ENCODE measurements at places on chromosomes 3 and 15. TPM values are rescaled to one million over a fixed set of nuclear protein-coding genes. Genes with fewer than 3 reads are reported as not detected.

DNA sequence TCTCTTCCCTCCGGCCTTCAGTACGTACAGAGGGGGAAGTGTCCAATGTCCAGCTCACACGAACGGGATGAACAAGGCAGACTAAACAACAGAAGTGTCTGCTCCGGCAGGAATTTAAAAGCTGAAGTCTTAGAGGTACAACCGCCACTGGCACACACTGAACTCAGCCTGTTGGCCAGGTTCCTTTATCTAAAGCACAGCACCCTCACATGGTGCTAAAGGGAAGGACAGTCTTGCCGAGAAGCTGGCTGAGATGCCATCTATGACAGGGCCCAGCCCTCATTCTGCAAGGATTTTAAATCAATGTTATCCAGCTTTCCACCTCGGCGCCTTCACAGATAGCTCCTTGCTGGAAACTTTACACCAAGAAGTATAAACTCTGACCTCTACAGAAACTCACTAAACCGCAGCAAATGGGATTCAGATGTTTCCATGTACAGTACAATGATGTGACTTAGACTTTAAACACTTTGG, 2.8 kb downstream of the ADAMTS17 start:
- H3K4me1 ChIP-seq: peaks cover 47% of the 10 kb centered on the region
- DNase-seq: peak; percentile 64
- no peaks in the 10 kb centered on the region for H3K36me3 ChIP-seq
- H3K27me3 ChIP-seq: no peaks in the 10 kb centered on the region

DNA sequence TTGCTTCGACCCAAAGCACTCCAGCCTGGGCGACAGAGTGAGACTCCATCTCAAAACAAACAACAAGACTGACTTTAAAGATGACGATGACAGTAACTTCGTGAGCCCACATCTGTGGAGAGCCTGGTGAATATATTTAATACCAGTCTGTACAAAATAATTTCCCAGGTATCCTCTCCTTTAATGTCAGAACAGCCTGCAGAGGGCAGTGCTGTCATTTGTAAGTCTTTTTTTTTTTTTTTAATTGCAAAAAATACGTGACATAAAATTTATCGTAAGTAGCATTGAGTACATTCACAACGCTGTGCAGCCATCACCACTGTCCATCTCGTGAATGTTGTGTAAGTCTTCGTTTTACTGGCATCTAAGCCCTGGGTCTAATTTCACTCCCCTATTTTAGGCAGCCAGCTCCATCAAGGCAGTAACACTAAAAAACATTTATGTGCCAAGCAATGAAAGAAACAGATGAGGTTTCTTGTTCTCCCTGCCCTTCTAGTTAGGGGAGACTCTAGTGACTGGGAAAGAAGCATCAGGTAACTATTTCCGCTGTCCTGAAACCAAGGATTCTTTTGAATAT, 1.4 kb downstream of the HTD2 start:
- peak overlapping the region; percentile 81 for H3K4me3 ChIP-seq
- peaks cover 39% of the 10 kb centered on the region for H3K36me3 ChIP-seq
- no peaks in the 10 kb centered on the region for H3K27me3 ChIP-seq
- H3K4me1 ChIP-seq: peaks cover 31% of the 10 kb centered on the region
- peak; percentile 5 for DNase-seq
- H3K27ac ChIP-seq: no peak overlapping the region

DNA sequence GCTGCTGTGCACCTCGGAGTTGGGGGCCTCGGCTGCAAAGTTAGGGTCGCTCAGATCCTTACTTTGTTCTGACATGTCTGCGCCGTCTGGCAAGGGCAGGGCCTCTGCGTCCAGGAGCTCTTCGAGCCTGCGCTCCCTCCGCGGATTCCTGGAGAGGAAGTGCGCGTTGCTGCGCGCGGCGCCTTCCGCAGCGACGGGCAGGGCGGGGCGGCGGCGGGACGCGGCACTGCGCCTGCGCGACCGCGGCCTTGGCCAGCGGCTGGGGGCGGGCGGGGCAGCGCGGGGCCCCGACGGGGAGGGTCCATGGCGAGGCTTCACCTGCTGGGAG, at the start of gene NDN:
NDN (minus strand) TSS at position 163 of the 328 bp plus-strand sequence; CDS start at position 75, 88 bp downstream.
- H3K4me1 ChIP-seq: no peaks in the 10 kb centered on the region
- peak; percentile 2 for DNase-seq
- H3K36me3 ChIP-seq: no peaks in the 10 kb centered on the region
- H3K27ac ChIP-seq: no peak within 1 kb of the TSS

GRCh38 chr3:177642804-177643125, 445.5 kb upstream of the TBL1XR1 start:
- no peak overlapping the region for H3K4me3 ChIP-seq
- peaks cover 53% of the 10 kb centered on the region for H3K4me1 ChIP-seq
- H3K27me3 ChIP-seq: no peaks in the 10 kb centered on the region
- no peak for DNase-seq
- H3K36me3 ChIP-seq: no peaks in the 10 kb centered on the region

The IQCF5 gene
- total RNA-seq: not detected

- no peak for DNase-seq
- H3K4me1 ChIP-seq: peaks cover 21% of the 10 kb centered on the region
- H3K36me3 ChIP-seq: no peaks in the 10 kb centered on the region
- no peaks in the 10 kb centered on the region for H3K27me3 ChIP-seq
- no peak overlapping the region for H3K4me3 ChIP-seq
- H3K27ac ChIP-seq: no peak overlapping the region
Measured at GRCh38 chr3:31543375-31543774, 10.7 kb downstream of the STT3B start.

- H3K27me3 ChIP-seq: no peaks in the 10 kb centered on the region
- H3K27ac ChIP-seq: no peak overlapping the region
- no peaks in the 10 kb centered on the region for H3K36me3 ChIP-seq
- H3K4me1 ChIP-seq: no peaks in the 10 kb centered on the region
- no peak for DNase-seq
Measured at GRCh38 chr15:71328453-71328852, 213.2 kb downstream of the THSD4 start.

The CHRNA5 gene
- total RNA-seq: 0.25 TPM

The SUMF1 gene
- total RNA-seq: 8.1 TPM

The FHIT gene
- 90.6 TPM for total RNA-seq

DNA sequence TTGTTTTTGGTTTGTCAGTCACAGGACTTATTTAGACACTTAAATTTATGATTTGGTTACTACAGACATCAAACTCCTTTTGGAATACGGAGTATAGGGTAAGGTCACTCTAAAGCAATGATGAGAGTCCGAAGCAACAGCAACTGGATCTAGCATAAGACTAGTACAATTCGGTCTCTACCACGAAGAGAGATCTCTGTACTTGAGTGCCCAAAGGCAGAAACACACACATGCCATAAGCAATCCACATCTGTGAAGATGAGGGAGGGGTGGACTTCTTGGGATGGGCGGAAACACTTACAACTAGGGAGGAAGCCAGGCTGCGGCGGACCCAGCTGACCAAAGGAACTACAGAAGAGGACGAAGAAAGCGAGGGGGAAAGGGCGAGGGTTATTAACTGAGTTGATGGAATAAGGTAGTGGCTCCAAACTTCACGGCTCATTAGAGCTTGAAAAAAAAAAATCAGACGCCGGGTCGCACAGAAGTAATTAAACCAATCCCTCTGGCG, 595 bp downstream of the DPH6 start:
- peak; percentile 0 for DNase-seq
- no peaks in the 10 kb centered on the region for H3K36me3 ChIP-seq
- H3K27ac ChIP-seq: peak overlapping the region; percentile 79
- H3K4me3 ChIP-seq: peak overlapping the region; percentile 78

The CD47 gene
- 170 TPM for total RNA-seq

DNA sequence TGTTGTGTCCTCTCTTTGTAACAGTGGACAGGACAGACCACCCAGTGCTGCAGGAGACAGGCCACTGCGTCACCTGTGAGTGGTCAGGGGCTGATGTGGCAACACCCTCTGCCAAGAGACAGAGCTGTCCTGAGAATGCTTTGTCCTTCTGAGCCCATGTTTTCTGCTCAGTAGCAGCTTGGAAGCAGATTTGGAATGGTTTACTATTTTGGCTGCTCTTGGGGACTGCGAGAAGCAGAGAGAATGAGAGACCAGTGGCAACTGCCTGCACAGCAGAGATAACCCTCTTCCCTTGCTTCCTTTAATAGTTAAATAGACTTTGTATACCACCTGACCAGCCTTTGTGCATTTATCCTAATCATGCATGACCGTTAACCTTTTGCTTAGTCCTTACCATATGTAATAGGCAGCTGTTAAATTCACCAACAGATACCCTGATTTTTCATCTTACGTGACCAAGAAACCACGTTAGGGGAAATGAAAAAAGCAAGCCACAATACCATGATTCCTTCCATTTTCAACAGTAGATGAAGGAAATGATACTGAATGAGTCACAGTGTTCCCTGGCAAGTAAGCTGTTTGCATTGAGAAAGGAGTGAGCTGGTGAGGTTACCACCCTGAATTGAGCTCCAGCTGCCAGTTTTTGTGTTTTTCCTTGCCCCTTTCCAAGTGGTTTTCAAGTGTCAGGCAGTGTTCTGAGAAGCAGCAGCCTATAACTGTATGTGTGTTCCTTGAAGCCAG, 35.5 kb downstream of the B3GALNT1 start:
- H3K36me3 ChIP-seq: no peaks in the 10 kb centered on the region
- no peaks in the 10 kb centered on the region for H3K27me3 ChIP-seq
- DNase-seq: no peak

Data from CD4-positive, alpha-beta T cell (primary cell).